Fibroblast of villous mesenchyme (primary cell): ENCODE measurements at places on chromosomes 2 and 18.

- DNase-seq, result no peak
Measured at GRCh38 chr2:141497272-141497671, 633.5 kb downstream of the LRP1B start.

GRCh38 chr2:233811087-233811486 lies 33.0 kb downstream of the MROH2A start:
- no peak for DNase-seq

DNA sequence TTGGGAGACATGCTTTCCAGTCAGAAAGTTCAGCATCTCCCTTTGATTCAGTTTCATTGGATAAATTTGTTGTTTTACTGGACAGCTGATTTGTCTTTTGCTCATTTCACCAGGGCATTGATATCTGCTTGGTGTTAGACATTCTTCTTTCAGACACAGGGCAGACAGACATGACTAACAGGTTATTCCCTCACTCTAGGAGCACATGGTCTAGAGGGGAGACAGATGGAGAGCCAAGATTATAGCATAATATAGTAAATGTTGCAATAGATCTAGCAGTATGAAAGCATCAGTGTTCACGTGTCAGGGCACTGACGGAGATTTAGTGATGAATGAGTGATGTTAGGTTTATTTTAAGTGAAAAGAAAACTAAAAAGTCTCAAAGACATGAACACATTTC lies 187.0 kb upstream of the CYRIA start:
- DNase-seq, result no peak

DNA sequence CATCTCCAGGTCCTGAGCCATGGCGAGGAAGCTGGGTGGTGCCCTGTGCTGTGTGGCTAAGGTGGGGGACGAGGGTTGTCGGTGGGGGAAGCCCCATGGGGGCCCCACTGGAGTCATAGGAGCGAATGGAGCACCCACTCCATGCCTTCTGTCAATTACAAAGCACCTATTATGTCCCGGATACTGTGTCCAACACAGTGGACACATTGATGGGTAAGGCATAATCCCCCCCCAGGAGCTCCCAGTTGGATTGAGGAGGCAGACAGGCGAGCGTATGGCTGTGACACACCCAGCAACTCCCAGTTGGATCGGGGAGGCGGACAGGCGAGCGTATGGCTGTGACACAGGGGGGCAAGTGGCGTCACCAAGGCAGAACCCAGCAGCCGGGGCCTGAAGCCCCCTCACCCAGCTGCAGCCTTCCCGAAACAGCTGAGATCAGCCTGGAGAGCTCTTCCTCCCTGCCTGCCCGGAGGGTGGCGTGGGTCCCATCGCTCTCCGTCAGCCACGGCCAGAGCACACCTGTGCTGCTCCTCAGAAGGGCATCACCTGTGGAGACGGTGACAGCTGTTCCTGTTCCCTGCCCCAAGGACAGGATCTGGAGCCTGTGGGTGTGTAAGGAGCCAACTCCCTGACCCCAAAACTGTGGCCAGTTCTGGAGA lies 69.6 kb downstream of the HPCAL1 start:
- DNase-seq, result no peak

DNA sequence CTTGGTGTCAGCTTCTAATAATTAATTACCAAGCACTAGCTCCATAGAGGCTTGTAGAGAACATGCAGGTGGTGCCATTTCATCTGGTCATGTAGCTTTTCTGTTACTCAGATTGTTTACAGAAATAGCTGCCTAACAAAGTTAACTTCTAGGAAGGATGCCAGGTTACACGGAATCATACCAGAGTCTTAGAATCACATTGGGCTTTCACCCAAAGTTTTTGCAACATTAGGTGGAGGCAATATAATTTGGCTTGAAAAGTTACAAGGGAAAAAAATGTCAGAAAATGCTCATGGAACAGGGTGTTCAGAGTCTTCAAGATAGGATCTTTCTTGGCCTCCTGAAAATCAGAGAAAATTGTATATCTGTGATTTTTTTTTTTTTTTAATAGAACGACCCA lies 135.6 kb downstream of the ARHGAP15 start:
- DNase-seq, result peak; percentile 54

DNA sequence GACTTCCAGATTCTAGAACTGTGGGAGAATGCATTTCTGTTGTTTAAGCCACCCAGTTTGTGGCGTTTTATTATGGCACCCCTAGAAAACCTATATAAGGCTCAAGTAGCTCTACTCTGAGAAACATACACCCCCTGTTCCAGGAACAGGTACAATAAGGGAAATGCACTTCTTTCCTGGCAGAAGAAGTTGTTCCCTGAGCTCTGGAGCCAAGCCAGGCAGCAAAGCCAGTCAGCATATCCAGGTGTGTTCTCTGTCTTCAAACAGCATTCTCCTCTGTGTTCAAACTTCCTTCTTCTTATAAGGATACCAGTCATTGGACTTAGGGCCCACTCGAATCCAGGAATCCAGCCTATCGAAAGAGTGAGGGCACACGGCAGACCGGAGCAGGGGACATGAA lies 96.5 kb downstream of the TPGS2 start:
- no peak for DNase-seq

DNA sequence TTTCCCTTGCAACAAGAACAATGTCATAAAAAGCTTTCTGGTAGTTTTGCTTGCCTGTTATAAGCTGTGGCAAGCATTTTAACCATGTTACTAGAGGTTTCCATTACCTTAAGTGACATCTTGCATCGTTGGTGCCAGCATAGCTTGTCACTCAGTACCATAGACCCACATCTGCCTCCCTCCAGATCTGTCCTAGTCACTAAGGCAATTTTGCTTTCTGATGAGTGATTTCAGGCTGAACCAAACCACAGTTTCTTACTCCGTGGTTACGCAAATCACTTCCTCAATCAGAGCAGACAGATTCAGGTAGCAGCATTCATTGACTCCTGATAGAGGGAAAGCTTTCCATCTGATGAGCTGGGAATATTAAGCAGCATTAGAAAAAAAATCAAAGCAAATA lies 1057.5 kb upstream of the FAM98A start:
- no peak for DNase-seq

DNA sequence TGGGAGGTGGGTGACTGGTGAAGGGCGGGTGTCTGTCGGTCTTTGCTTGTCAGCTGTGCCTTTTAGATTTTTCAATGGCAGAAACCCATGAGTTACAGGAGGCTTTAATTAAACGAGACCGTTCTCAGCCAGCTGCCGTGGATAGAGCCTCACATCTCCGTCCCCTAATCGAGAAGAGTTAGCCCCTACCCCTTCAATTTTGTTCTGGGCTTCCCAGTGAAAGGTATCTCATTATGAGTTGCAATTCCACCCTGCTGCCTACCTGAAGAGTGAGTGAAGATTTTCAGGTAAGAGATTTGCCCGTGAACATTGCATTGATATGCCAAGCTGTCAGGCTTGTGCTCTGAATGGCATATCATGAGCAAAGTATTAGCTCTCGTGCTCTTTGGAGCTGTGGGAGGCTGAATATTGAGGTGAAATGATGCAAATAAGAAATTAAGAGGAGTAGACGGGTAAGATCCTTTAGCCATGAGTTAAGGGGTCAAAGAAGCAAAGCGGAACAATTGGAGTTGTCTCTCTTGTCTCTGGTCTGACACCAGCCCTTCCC lies 118.7 kb upstream of the MSTN start:
- no peak for DNase-seq

GRCh38 chr2:8346706-8347430 lies 335.0 kb upstream of the ID2 start:
- DNase-seq, result no peak

DNA sequence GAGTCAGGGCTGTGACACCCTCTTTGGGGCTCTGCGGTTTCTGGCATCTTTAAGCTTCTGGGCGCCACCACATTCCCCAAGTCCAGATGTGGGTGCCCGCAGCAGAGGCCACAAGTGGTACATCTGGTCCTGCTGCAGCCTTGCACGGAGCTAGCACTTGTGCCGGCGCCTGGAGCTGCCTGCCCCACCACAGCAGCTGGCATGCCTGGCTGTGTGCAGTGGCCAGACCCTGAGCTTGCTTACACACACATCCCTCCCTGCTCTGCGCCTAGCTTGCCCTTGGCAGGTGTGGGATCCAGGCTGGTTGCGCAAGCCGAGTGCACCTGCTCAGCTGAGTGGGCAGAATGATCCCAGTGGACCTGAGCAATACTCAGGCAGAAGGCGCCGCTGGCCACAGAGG lies 27.3 kb downstream of the SLC4A10 start:
- DNase-seq, result no peak

- no peak for DNase-seq
Measured at GRCh38 chr2:217484046-217484445, 518.7 kb downstream of the TNS1 start.

DNA sequence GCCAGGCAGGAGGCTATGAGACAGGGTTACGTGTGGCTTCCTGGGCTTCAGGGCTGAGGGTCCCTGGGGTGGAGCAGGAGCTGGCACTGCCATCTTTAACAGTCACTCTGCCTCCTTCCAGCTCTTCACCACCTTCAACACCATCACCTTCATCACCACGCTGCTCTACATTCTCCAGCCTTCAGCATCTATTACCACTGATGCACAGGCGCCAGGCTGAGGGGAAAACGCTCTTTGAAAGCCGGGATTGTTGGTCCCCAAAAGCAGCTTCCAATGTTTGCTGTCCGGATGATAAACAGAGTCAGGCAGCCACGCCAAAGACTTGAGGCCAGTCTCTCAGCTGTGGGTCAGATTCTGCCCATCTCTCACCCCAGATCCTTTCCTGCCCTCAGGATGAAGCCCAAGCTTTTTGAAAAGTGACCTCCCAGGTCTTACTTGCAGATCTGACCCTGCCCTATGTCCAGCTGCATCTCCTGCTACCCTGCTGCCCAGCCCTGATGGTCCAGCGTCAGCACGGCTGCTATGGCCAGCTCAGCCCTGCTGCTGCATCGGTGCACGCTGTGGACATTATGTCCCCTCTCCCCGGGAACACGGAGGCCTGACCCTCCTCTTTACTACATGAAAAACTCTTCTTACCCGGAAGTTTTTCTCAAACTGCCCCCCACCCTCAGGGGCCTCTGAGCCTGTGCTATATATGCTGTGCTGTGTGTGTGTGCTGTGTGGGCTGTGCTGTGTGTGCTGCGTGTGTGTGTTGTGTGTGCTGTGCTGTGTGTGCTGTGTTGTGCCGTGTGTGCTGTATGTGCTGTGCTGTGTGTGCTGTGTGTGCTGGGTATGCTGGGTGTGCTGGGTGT lies 31.2 kb upstream of the MAL start:
- DNase-seq, result no peak

DNA sequence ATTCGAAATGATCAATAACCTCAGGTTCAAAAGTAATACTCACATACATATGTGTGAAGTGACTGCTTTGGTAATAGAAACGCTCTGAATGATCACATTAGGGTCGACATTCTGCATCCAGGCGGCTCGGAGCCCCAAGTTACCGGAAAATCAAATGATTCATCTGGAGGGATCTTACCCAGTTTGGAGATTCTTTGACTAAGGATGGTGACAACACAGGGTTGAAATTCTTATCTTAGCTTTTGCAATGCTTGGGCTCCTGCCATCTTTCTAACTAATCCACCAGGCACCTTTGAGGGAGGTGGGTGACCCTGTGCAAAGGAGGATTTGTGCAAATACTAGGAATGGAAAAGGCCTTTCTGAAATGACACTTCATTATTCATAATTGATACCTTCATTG lies 10.8 kb downstream of the GBX2 start:
- no peak for DNase-seq

DNA sequence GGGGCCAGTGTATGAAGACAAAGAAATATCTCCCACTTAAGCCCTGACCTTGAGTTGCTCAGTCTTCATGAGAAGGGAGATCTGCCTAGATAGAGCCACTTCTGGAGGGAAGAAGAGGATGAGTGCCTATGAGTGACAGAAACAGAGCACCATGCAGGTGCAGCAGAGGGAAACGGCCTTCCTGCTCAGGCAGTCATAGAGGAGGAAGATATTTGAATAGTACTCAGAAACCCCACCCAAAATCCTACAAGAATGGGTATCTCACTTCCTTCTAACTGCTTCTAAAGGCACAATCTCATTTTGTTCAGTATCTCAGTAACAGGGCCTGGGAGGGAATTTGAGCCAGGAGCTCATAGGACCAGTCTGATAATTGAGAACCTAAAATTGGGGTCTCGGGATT lies 339.3 kb downstream of the ALK start:
- no peak for DNase-seq

DNA sequence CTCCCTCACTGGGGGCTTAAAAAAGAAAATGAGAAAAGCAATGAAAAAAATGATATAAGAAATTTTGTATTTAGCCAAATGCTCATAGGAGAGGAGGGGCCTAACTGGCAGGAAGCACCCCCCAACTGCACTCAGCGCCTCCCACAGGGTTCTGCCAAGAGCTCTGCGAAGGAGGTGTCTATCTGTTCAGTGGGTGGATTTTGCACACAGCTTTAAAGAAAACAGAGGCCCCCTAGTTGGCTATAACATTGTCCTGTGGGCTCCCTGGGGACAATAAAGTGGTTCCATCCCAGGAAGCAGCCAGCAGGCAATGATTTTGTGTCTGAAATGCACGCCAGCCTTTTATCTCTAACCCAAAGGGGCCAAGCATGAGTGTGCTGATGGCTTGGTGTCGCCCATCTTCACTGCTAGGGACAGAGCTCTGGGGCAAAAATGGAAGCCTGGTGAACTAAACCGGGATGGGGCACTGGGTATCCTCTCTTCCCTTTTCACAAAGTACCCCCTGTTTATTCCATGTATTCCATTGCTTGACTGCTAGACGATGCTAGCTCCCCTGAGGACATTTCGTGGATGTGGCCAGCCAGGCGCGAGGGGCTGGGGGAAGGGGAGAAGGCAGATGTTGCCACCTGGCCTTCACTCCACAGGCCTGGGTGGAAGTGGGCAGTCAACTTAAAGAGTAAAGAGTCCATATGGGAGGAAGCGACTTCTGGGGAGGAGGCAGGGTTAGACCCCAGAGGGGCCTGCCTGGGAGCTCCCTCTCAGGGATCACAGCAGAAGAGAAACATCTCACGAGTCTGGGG lies 205.7 kb downstream of the CYP26B1 start:
- no peak for DNase-seq

DNA sequence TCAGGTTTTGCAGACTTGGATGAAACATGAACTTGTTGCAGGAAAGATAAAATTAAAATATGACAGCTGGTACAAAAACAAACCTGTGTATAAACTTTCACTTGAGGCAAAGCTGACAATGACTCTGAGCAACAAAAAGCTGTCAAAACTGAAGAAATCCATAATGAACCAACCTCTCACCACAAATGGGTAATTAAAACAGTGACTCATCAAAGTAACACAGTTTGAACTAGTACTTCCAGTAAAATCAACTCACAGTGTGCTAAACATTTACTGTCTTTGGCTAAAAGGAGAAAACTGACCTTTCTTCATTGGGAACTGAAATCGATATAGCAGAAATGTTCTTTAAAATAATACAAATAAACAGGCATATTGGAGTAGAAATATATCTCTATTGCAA lies 209.7 kb downstream of the WDPCP start:
- peak; percentile 27 for DNase-seq

GRCh38 chr18:77000527-77000926 lies 132.1 kb downstream of the MBP start:
- peak; percentile 52 for DNase-seq

GRCh38 chr2:218983263-218983933 lies 1.6 kb downstream of the FEV start:
- no peak for DNase-seq

DNA sequence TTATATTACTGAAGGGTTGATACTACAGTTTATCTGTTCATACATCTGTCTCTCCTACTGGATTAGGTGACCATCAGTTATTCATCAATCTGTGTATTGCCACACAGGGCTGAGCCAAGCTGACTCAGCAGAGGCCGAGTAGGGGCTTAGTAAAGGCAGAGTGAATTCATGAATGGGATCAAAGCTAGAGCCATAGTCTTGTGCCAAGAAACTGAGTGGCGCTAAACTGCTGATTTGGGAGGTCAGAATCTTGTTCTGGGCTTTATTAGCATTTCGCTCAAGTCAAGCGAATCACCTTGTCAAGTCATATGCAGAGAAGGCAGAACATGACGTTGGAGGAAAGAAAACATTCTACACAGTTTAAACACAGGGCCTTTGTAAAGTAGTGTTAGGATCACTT lies 34.1 kb downstream of the SOCS6 start:
- peak; percentile 61 for DNase-seq
